HT1080 (cell line): ENCODE measurements at places on chromosomes 2 and 18.
A peak's percentile ranks its signal among the peaks of the same experiment; 100 is the strongest.

- DNase-seq = peak; percentile 100
Measured at GRCh38 chr2:126831234-126832005, 67.3 kb upstream of the TEX51 start.

GRCh38 chr2:20839052-20839451, 16.2 kb upstream of the LDAH start:
- no peak for DNase-seq

DNA sequence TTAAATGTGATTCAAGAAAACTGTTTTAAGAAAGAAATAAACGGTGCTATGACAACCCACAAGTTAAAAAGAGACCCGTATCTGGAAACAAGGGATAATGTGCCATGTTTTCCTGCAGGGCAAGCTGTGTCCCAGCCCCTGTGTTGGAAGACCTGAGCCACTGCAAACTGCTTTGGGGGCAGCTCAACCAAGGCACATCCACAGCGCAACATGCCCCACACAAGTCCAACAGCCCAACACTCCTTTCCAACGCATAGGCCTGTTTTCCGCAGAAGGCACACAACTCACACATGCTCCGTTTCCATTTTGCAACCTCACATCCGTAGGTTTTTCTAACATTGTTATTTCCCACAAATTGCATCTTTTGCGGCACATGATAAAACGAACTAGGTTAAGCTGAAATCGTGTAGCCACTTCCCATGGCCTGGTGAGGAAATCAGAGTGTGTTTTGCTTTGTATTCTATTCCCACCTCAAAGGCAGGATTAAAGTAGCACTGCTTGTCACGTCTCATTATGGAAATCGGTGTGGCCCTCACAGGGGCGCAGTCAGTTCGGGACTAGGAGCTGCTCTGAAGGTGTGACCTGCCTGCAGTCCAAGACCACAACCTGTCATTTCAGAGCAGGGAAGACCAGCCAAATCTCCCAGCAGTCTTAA, 50.5 kb upstream of the ZNF516 start:
- DNase-seq = no peak

DNA sequence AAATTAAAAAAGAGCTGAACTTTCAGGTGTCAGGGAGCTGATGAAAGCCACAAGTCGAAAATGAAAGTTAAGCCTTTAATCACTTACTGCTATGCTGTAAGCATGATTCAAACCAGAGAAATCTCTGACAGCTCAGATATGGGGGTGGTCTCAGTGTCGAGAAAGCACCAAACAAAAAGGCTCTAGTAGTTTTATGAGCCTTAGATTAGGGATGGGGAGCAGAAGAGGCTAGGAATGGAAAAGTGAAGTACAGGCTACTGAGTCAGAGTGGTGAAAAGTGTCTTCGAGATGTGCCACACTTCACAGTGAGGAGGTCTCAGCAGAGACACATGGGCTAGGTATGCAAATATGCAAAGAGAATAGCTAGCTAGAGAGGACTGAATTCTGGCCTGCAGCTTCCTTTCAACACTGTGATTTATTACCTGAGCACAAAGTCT, 482.2 kb downstream of the SPAG16 start:
- no peak for DNase-seq

GRCh38 chr18:8858888-8859511, 153.6 kb downstream of the MTCL1 start:
- DNase-seq = peak; percentile 87

DNA sequence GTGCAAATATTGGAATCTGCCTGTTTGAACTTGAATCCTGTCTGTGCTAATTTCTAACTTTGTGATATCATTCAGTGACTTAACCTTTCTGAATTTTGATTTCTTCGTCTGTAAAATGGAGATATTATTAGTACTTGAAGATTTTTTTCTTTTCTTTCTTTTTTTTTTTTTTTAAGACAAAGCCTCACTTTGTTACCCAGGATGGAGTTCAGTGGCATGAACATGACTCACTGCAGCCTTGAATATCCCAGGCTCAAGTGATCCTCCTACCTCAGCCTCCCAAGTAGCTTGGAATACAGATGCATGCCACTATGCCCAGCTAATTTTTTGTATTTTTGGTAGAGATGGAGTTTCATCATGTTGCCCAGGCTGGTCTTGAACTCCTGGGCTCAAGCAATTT, 28.3 kb downstream of the ACTR3 start:
- DNase-seq = peak; percentile 26

DNA sequence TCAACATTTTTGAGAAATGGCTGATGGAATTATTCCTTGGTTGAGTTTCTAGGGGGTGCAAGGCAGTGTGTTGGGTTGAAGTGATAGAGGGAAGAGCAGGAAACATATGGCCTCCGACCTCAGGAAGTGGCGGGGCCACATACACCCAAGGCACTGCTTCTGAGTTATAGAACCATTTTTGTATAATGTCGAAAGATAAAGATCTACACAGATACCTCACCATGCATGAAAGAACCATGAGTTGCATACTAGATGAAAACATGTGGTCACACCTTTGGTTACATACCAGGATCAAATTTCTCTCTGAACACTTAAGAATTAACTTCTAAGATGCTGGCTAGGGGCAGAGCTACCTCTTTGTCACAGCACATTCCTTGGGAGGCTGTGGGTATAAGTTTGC, 23.2 kb downstream of the LAMA3 start:
- no peak for DNase-seq

DNA sequence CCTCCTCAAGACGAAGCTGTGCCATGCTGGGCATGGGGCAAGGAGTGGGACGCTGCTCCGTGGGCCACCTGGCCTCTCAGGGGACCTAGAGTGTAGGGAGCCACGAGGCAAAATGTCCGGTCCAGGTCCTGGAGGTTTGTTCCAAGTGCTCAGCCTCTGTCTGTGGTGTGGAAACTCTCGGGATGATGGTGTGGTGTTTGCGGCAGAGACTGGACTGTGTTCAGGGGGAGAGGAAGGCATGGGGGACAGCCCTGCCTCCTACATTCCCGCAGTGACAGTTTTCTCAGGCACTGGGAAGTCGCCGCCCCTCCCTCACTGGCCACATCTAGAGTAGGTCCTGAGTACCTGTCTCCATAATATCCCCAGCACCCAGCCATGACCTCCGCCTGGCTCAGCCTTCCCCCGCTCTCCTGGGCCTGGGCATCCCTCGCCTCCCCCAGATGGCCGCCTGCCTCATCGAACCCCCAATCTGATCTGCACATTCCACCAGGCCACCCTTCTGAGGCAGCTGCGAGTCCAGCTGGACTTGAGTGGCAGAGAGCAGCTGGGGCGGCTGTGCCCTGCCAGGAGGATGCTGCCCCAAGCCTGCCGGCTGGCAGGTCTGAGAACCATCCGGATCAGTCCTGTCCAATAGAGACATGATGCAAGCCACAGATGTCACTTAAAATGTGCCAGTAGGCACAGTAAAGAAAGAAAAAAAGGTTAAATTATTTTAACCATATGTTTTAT, 6.2 kb downstream of the KCNIP3 start:
- no peak for DNase-seq

GRCh38 chr2:148965623-148966437, 72.7 kb upstream of the LYPD6B start:
- no peak for DNase-seq

GRCh38 chr18:78378983-78379382, 600.6 kb upstream of the SALL3 start:
- no peak for DNase-seq

- DNase-seq = no peak
Measured at GRCh38 chr2:214604861-214605260, 194.0 kb downstream of the VWC2L start.

DNA sequence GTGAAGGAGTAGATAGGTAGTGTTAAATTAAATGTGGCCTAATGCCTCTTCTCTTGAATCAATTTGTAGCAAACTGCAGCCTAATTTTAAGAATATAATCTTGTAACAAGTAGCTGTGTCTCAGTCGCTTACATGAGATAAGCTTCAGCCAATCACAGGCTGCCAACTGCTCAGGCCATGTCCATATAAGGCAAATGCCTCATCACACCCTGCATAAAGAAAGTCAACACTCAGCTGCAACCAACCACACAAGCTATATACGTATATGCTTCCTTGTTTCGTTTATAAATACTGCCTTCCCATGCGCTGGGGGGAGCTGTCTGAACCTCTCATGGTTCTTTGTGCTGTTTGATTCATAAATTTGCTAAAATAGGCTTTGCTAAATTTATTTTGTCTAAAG, 476.3 kb downstream of the TRIB2 start:
- peak; percentile 14 for DNase-seq

DNA sequence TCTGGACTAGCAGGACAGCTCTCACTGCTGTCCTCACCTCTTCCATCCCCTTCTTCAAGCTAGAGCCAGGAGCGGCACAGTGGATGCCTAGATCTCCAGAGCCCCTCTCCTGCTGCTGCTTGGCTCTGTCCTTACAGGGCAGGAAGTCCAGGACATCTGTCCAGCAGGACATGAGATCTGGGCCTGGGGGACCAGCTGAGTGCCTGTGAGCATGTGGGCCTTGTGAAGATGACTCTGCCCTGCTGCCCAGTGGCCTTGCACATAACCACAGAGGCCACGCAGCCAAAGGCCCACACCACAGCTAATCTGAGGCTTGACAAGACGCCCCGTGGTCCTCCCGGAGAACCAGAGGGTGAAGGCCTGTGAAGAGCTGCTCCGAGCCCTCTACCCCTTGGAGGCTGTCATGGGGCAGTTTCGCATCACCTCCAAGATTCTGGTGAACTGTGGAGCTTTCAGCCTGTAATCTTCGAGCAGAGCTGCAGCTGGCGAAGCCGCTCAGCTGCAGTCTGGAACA, 516.7 kb upstream of the HS6ST1 start:
- no peak for DNase-seq

- DNase-seq = no peak
Measured at GRCh38 chr2:170298861-170299429, 121.0 kb downstream of the MYO3B start.

GRCh38 chr2:10385501-10385900, 62.6 kb downstream of the ODC1 start:
- no peak for DNase-seq

GRCh38 chr2:156083763-156084493, 248.6 kb downstream of the NR4A2 start:
- DNase-seq = peak; percentile 80

DNA sequence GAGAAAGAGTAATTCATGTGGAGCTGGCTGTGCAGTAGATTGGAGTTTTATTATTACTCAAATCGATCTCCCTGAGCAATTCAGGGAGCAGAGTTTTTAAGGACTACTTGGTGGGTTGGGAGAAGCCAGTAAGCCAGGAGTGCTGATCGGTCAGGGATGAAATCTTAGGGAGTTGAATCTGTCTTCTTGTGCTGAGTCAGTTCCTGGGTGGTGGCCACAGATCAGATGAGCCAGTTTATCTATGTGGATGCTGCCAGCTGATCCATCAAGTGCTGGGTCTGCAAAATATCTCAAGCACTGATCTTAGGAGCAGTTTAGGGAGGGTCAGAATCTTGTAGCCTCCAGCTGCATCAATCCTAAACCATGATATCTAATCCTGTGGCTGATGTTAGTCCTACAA, 17.0 kb upstream of the UGT1A8 start:
- no peak for DNase-seq

GRCh38 chr2:1591978-1592907, 152.1 kb downstream of the PXDN start:
- DNase-seq = no peak
